ENCODE measurements at places on chromosomes 11 and 22.

DNA sequence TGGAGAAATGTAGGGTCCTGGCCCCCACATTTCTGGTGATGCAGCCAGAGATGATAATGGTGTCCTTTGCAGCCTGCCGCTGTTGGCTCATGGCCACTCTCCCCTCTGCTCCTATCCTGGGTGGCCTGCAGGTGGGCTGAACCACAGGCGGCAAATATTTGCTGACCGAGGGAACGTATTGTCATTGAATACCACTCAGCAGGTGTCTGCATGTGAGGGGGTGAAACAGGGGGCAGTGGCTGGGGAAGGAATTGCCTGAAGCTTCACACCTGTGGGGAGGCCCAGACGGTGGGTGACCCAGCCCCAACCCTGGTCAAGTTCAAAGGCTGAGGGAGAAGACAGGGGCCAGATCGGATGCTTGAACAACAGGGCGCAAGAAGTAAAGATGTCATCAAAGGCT, 73.3 kb upstream of the WNT11 start:
- no peak for DNase-seq

- no peak for DNase-seq
Observed at GRCh38 chr11:121807051-121807450, 309.0 kb downstream of the BLID start.

DNA sequence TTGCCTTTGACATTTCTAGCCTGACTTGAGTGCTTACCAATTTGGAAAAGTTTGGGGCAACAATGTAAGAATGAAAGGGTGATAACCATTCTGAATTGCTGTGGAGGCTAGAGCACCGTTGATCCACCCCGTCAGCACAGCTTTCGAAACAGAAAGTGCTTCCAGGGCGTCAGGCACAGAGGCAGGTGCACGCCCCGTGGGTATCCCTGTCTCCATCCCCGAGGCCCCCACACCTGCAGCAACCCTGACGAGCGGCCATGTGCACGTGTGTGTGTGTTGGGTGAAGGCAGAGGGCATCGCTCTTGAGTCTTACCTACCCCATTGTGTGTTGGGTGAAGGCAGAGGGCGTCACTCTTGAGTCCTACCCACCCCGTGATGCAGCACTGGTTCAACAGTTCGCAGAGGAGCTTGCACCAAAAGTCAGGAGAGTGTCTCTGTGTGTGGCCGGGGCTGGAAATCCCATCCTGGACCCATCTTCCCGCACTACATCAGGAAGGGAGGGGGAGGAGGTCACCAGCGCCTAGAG, 404.5 kb downstream of the BRD1 start:
- no peak for DNase-seq

DNA sequence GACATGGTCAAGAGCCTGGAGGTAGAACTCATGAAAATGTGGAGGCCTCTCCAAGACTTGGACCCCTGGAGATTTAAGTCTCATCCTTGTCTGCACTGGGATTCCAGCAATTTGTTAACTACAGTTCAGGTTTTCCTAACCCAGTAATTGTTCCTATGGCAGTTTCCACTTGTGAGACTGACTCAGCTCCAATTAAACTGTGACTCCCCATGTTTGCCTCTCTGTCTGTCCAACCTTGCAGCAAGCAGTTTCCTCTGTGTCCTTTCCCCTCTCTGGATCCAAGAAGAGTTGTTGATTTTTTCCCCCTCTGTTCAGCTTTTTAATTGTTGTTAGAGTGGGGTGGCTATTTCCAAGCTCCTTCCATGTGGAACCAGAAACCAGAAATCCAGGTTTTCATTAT, 16.2 kb upstream of the ARHGAP20 start:
- DNase-seq: no peak

DNA sequence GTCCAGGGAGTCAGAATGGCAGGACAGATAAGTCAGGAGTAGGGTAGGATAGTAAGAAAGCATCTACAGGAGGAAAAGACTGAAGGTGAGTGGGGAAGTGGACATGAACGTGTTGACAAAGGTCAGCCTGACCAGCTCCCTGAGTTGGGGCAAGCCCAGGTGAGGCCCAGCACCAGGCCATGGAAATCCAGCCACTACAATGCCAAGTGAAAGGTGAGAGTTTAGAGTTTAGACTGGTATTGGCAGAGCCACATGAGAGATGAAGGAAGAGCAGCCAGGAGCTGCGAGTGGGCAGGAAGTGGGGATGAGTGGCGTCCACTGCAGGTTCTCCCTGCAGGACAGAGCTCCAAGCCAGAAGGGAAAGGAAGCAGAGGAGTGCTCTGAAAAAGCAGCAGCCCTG, 16.5 kb upstream of the SMCO4 start:
- DNase-seq: no peak

DNA sequence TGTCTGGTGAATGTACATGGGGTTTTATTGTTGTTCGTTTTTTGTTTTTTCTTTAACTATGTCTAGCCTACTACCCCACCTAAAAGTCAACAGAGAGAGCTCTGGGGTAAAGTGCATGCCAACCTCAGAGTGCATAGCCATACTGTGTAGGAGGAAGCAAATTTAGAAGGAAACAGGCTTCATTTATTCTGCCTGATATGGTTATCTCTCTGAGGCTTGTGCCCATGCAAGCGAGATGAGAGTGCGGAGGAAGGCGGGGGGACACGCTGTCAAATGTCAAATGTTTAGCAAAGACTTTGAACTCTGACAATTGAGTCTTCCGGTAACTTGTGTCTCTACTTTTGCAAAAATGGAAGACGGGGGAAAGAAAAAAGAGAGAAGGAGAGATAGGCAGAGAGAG, 295.5 kb downstream of the ETS1 start:
- DNase-seq: no peak

- DNase-seq: peak; percentile 61
Observed at GRCh38 chr11:75635066-75635862, 33.6 kb downstream of the MAP6 start.

DNA sequence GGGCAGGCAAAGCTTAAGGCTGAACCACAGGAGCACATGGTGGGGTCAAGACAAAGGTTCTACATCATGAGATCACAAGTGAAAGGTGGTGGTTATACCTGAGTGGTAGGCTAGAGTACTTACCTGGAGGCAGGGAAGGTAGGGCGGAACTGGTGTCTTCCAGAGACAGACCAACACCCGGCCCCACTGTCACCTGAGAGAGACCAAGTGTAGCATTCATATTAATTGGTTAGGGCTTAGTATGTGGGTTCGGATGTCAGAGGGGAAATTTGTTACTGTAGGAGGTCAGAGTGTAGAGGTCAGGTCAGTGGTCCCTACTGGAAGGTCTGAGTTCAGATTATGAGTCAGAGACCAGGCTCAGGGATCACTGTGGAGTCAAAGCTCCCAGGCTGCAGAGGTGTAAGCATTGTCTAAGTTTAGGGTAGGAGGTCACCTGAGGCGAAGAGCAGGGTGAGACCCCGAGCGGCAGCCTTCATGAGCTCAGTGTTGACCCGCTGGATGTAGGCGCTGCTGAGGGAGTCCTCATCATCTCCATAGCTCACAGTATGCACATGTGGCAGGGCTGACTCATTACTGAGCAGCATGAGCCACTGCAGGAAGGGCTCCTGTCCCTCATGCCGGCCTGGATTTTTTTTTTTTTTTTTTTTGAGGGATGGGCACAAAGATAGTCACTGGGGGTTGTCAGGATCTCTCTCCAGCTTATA, 3.2 kb downstream of the TPP1 start:
- no peak for DNase-seq

GRCh38 chr22:19193879-19194278, 15.3 kb upstream of the SLC25A1 start:
- DNase-seq: no peak

GRCh38 chr22:47929073-47929472, 1166.6 kb downstream of the TBC1D22A start:
- no peak for DNase-seq

DNA sequence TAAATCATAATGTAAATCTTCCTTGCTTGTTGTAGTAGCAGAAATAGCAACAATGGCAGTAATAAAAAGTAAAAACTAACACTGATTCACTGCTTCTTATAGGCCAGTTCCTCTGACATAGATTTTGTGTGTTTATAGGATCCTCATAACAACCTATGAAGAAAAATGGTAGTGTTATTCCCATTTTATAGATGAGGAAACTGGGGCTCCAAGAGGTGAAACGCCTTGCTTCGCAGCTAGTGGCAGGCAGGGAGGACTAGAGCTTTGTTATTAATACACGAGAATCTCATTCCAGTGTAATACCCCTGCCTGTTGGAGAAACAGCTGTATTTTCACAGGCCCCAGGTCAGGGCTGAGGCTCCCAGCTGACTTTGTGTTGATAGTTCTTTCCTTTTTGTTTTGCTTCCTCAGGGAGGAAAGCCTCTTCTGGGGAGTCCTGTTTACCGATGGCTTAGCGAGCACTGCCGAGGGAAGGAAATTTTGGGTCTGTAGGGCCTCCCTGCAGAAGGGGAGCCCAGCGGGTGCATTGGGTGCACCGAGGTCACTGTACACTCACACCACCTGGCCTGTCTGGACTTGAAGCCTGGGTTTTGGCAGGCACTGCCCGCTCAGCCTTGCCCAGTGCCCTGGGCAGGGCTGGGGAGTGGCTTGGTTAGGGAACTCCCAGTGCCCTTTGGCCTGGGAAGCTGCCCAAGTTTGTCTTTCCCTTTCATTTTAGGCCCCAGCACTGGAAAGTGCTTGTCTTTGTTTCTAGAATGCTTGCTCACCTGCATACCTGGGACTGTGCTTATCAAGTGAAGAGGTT, 13.5 kb downstream of the KIAA1671 start:
- no peak for DNase-seq

- peak; percentile 17 for DNase-seq
Observed at GRCh38 chr11:67530282-67530592, 7.0 kb upstream of the CABP2 start.

DNA sequence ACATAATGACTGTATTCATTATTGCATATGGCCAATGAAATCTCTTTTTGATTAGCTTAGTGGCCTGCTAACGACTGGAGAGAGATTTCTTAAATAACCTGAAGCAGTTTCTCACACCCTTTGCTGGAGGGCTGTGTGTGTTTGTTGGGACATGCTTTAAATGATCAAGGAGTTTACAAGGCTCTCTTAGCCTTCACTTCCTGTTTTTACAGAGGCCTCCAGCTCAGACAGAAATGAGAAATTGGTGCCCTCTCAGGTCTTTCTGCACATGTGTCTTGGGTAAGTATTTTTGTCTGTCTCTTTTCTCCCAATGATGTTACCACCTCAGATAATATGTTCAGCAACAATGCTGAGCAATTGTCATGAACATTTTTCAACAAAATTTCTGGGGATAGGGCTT, 884.4 kb upstream of the CNTN5 start:
- no peak for DNase-seq

- no peak for DNase-seq
Observed at GRCh38 chr22:46433318-46433717, 97.8 kb downstream of the TRMU start.

- no peak for DNase-seq
Observed at GRCh38 chr11:62360685-62361084, 23.4 kb downstream of the ASRGL1 start.

- no peak for DNase-seq
Observed at GRCh38 chr11:97356144-97356543, 966.3 kb downstream of the JRKL start.

GRCh38 chr22:29095459-29095858, 22.6 kb downstream of the KREMEN1 start:
- no peak for DNase-seq

GRCh38 chr11:90284171-90284570, 61.3 kb upstream of the CHORDC1 start:
- DNase-seq: no peak

DNA sequence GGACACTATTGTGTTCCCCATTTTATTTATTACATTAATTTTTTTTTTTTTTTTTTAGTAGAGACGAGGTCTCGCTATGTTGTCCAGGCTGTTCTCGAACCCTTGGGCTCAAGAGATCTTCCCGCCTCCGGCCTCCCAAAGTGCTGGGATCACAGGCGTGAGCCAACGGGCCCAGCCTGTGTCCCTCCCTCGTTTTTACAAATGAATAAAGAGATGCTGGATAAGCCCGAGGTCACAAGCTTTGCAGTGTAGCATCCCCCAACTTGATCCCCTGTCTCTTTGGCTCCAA, 297 bp upstream of the MTFP1 start:
- no peak for DNase-seq

DNA sequence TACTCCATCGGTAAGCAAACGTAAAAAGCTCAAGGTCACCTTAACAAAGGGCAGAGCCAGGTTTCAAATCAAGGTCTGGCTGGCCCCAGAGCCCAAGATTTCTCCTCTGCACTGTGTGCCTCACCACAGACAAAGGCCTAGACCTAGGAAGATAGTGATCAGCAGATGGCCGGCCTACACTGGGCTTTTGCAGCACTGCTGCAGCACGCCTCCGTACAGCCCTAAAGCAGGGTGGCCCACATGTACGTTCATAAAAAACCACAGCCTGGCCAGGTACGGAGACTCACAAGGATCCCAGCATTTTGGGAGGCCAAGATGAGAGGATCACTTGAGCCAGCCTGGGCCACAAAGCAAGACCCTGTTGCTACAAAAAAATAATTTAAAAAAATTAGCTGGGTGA, 106.3 kb upstream of the PITPNB start:
- no peak for DNase-seq

- DNase-seq: no peak
Observed at GRCh38 chr11:11217929-11218628, 135.0 kb downstream of the CSNK2A3 start.

DNA sequence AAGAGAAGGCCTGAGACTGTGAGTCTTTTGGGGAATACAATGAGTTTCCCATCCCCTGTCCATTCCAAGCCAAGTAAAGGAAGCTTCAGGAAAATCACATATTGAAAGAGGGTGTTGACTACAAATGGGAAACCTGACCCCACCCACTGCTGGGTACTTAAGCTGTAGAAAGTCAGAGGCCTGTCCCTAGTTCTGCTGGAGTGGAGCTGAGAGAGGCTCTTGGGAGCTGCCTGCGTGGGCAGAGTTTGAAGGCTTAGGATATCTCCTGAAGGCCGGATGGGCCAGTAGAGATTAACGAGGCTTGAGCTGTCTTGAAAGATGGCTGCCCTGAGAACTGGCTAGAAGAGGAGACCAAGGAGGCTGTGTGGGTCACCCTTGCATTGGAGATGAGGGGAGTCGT, 176.2 kb upstream of the NECTIN1 start:
- DNase-seq: no peak

- DNase-seq: peak; percentile 52
Observed at GRCh38 chr22:37566903-37567798, 6.9 kb downstream of the CDC42EP1 start.

DNA sequence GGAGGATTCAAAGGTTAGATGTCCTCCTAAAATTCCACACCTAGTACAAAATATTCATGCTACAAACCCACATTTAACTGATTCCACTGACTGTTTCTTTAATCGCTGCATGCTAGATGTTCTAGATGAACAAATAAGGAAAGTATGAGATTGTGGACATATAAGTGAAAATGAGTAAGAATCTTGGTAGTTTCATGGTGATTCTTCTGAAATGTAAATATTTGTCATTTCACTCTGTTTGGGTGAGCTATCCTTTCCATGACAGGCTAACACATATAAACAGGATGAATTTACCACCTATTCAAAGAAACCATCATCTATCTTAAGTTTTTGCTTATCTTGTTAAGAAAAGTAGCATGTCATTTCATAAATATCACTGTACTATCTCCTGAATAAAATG, 14.8 kb downstream of the OR5B3 start:
- peak; percentile 10 for DNase-seq
